Retina (tissue), 1 donor: ENCODE measurements at places on chromosomes 3 and 15.

DNA sequence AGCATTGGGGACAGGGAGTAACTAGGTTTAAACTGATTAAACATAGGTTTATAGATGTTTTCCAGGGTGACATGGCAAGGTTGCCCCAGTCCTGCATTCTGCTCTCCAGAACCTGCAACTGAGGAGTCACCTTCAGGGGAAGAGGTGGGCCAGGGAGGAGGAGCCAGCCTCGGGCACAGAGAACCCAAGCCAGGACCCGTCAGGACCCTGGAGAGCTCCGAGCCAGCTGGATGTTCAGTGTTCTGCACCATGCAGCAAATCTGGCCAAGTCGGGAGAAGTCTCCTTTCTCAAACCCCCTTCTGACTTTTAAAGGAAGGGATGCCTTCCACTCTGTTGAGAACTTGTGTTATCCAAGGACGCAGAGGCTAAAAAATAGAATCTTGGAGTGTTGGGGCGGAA is 62.1 kb upstream of the SLC6A11 start:
- peak; percentile 56 for DNase-seq

DNA sequence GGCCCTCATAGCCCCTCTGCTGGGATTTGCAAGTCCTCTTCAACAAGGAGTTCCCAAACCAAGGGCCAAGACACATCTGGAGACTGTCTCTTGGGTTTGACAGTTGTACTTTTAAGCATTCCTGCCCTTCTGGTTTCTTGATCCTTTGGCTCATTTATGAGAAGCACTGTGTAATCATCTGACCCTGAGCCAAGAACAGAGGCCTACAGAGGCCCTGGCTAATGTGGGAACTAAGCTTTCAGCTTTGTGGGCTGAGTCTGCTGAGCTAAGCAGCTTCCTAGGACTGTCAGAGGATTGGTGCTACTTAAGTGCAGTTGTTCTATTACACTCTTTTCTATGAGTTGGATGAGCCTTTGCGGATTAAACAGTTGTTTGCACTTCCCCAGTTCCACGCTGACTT is 178.3 kb downstream of the KBTBD8 start:
- no peak for DNase-seq

GRCh38 chr15:47614360-47615011 is 102.8 kb upstream of the SEMA6D start:
- DNase-seq: no peak

DNA sequence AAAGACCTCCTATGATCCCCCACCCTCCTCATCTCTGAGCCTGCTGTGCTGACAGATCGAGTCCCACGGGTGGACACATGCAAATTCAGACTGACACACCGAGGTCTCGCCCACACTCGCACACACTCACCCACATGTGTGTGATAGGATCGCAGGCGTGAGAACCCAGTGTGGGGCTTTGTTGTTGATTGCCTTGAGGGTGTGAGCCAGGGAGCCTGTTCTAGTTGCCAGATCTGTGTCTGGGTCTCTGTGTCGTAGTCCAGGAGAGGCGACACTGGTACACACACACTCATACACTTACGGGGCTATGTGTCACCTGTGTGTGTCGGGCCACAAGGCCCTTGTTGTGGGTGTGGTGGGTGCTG is 2.0 kb downstream of the EPHB3 start:
- peak; percentile 51 for DNase-seq

- DNase-seq: no peak
Measured at GRCh38 chr3:186492385-186492984, 51.7 kb downstream of the CRYGS start.

DNA sequence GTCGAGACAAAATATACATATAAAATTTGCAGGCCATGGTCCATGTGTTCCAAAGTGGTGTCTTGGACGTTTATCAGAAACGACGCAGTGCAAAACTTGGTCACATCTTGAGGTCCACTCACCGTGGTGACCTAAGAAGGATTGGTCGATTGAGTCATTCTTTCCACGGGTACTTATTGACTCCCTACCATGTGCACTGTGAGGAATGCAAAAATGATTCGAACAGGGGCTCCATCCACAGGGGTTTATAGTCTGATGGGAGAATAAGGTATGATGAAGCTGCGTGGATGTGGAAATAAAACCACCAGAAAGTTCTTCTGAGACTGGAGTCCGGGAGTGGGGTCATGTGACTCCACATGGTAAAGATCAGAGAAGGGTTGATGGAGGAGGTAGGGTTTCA is 185.2 kb downstream of the ITPR1 start:
- DNase-seq: no peak

DNA sequence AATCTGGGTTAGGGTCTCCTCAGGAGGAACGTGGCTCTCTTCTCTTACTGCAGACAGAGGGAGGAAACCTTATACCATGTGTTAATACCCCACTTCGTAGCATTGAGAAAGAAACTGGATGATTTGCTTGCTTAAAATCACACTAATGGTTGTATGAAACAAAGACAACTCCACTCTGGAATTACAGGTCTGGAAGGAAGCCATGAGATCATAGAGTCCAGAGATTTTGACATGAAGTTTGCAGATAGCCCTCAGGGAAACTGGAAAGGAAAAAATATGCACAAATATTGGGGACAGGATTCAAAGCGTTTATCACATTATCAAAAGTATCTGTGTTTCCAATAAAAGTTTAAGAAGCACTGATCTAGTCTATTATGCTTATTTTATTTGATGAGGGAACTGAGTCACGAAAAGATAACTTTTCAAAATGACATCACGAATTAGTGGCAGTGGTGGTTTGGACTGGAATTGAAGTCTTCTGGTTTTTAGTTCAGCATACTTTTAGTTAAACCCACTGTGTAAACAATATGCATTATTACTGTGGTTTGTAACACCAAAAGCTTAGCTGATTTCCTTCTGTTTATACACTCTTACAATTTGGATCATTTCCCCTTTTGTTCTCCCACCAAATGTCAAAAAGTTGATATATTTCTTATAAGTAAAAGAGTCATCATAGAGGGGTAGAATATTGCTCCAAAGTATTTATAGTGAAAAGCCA is 16.8 kb downstream of the FGF7 start:
- no peak for DNase-seq

- DNase-seq: no peak
Measured at GRCh38 chr3:31733234-31733667, 200.5 kb downstream of the STT3B start.

- no peak for DNase-seq
Measured at GRCh38 chr15:70569714-70570231, 193.6 kb downstream of the UACA start.
